ENCODE measurements at places on chromosomes 5 and 9.

DNA sequence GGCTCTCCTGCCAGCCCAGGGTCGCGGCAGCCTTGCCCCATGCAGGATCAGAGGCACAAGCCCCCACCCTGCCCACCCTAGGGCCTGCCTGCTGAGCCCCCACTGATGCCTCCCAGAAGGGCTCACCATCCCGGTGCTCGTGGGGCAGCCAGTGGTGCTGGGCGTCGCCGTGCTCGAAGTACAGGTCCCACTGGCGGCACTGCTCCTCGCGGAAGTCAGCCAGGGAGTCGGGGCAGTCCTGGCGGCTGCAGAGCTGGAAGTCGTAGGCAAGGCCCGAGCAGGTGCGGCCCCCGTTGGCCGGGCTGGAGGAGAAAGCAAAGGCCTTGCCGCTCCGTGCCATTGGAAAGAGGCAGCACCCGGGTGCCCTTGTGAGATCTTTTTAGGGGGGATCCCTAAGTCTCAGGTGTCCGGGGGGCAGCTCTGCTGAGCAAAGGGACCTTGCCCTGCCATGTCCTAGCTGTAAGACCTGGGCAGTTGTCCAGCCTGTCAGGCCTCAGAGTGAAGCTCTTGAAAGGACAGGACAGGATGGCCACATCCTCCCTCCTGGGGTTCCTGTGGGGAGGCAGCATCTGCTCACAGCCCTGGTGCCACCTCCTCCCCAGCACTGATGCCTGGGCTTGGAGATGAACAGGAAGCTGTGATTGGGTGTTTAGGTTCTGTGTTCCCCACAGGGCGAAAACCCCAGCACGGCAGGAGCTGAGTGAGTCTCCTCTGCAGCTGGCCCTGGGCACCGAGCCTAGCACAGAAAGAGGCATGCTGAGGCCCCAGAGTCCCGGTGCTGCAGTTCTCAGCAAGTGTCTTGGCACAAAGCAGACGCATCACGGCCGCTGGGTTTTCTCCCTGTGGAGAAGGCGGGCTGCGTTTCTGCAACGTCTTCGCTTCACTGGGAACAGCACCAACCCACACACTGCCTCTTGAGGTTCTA lies 77.7 kb downstream of the ZNF354C start:
- DNase-seq: no peak

DNA sequence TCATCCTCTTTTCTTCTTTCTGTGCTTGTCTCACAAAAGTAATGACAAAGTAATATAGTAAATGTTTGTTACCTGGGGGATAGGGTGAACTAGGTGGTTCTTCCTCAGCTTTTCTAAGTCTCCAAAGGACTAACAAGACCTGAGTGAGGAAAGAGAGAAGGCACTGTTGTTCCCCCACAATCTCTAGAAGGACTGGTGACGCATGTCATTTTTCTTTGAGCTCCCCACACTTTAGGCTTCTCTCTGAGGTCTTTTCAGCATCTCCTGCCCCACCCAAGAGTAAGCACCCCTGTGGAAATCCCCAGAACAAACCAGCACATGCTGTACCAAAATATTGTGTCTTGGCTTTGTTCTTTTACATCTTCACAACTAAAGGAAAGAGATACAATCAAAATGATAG lies 2.4 kb upstream of the IL7R start:
- DNase-seq: peak; percentile 42

- no peak for DNase-seq
These were observed 152.5 kb downstream of the MACROH2A1 start for GRCh38 chr5:135246605-135246922.

GRCh38 chr9:36935332-36935731 lies 98.7 kb downstream of the PAX5 start:
- no peak for DNase-seq
